Calu3 (cell line): ENCODE measurements at places on chromosomes 5 and 9. TPM values are rescaled to one million over a fixed set of nuclear protein-coding genes. Genes with fewer than 3 reads are reported as not detected.

DNA sequence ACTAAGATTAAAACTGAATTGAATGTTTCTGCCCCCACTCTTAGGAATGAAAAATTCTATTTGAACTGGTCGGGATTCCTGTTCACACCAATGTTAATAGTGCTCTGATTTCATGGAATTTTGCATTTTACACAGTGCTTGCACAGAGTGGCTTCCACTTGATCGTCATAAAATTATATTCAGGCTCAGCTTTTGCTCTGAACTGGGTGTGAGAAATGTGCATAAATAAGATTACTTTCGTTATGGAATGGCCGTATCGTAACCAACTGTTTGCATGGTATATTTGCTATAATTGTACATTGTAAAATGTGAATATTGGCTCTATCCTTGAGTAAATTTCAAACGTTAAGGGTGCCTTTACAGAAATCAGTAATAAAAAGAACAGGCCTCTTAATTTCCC is 240.9 kb downstream of the RFK start:
- H3K4me3 ChIP-seq = no peak overlapping the region
- no peak for DNase-seq

- no peak overlapping the region for H3K27ac ChIP-seq
- no peak overlapping the region for H3K4me3 ChIP-seq
- no peaks in the 10 kb centered on the region for H3K27me3 ChIP-seq
- H3K4me1 ChIP-seq = no peaks in the 10 kb centered on the region
Measured at GRCh38 chr5:138909734-138910133, 34.6 kb upstream of the LRRTM2 start.

DNA sequence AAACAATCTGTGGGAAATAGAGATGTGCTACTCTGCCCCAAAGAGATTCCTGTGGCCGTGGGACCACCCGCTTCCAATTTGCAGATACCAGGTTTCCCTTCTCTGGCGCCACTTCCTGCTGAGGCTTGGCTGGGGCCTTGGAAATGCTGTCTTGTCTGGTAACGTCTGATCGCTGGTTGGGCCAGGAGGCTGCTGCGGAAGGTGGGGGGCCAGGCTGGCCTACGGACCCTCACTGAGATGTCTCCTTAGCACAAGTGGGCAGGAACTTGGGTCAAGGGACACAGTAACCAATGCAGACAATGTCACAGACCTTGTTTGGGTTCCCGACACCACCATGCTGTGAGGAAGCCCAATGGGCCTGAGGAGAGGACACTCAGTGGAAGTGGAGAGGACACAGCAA is 31.7 kb upstream of the IRX4 start:
- no peaks in the 10 kb centered on the region for H3K4me1 ChIP-seq
- peaks cover 33% of the 10 kb centered on the region for H3K27me3 ChIP-seq
- DNase-seq = no peak
- H3K27ac ChIP-seq = no peak overlapping the region
- no peaks in the 10 kb centered on the region for H3K36me3 ChIP-seq
- no peak overlapping the region for H3K4me3 ChIP-seq

DNA sequence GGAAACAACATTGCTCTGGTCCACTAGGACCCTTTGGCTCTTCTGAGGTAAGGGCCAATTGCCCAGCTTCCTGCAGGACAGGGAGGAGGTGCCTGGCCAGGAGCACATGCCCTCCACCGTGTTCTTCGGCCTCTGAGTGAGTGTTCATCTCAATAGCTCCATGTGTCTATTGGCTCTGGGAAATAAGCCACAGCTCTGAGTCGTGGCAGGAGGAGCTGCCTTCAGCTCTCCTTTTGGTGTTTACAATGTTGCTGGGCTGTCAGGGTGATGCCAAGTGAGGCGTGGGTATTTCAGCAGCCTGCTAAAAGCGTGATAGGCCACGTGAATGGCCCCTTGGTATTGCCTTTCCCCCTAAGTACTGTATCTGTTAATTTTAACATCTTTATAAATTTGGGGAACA is 26.6 kb downstream of the GADD45G start:
- no peak for DNase-seq
- H3K36me3 ChIP-seq = no peaks in the 10 kb centered on the region
- no peak overlapping the region for H3K27ac ChIP-seq
- H3K4me3 ChIP-seq = no peak overlapping the region
- peaks cover 59% of the 10 kb centered on the region for H3K27me3 ChIP-seq

DNA sequence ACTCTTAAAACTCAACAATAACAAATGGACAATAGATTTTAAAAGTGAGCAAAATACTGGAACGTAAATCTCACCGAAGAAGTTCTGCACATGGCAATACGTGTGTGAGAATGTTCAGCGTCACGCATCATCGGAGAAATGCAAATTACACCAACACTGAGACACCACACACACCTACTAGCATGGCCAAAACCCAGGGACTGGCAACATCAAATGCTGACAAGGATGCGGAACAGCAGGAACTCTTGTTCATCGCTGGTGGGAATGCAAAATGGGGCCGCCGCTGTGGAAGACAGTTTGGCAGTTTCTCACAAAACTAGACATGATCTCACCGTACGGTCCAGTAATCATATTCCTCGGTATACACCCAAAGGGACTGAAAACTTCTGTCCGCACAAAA is 21.6 kb upstream of the CLPTM1L start:
- no peak for DNase-seq
- H3K27ac ChIP-seq = no peak overlapping the region
- no peak overlapping the region for H3K4me3 ChIP-seq
- H3K36me3 ChIP-seq = no peaks in the 10 kb centered on the region

GRCh38 chr5:1846583-1846982 is 36.1 kb downstream of the IRX4 start:
- H3K4me1 ChIP-seq = no peaks in the 10 kb centered on the region
- no peak overlapping the region for H3K27ac ChIP-seq
- H3K36me3 ChIP-seq = no peaks in the 10 kb centered on the region

DNA sequence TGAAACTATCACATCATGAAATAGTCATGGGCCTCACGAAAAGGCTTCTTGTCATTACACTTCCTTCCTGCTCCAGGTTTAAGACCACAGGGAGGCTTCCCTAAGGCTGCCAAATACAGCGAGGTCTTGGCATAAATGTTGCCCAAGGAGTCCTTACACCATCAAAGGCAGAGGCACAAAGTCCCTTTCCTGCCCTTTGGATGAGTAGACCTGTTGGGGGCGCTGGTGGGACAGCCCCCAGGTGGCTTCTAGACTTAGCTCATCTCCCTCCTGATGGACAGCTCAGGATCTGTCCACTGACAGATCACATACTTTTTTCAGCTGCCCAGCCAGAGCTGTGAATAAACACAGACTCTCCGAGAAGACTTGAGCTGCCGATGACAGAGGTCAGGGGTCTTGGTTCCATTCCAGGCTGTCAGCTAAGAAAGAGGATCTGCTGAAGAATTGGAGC is 15.5 kb upstream of the MEGF9 start:
- H3K27me3 ChIP-seq = peaks cover 13% of the 10 kb centered on the region
- H3K36me3 ChIP-seq = no peaks in the 10 kb centered on the region
- H3K27ac ChIP-seq = no peak overlapping the region
- peaks cover 27% of the 10 kb centered on the region for H3K4me1 ChIP-seq
- DNase-seq = no peak

DNA sequence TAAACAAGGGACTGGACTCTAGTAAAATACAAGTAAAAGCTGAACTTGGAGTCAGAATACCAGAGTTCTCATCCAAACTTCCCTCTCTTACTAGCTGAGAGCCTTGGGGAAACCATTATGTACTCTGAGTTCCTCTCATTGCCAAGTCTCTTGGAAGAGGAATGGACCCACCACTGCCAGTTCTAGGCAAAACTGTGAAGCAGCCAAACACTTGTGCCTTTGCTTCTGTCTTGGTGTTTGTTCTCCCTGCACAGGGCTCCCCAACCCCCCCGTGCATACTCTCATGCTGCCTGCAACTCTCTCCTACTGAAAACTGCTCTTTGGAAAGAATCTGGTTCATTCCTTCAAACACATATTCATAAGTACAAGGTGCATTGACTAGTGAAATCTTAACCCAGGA is 102.6 kb downstream of the PDZD2 start:
- DNase-seq = no peak
- H3K27me3 ChIP-seq = peaks cover 16% of the 10 kb centered on the region
- no peak overlapping the region for H3K27ac ChIP-seq

DNA sequence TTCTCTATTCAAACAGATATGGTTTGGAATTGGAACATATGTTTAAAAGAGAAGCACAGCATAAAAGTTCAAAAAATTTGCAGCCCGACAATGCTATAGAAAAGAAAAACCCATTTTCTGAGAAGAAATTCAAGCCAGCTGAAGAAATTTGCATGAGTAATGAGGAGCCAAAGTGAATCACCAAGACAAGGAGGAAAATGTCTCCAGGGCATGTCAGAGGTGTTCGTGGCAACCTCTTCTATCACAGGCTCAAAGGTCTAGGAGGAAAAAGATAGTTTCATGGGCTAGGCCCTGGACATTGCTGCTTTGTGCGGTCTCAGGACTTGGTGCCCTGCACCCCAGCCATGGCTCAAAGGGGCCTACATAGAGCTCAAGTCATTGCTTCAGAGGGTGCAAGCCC is 134.8 kb upstream of the ADAMTS16 start:
- no peak for DNase-seq
- H3K4me3 ChIP-seq = no peak overlapping the region
- no peaks in the 10 kb centered on the region for H3K36me3 ChIP-seq

DNA sequence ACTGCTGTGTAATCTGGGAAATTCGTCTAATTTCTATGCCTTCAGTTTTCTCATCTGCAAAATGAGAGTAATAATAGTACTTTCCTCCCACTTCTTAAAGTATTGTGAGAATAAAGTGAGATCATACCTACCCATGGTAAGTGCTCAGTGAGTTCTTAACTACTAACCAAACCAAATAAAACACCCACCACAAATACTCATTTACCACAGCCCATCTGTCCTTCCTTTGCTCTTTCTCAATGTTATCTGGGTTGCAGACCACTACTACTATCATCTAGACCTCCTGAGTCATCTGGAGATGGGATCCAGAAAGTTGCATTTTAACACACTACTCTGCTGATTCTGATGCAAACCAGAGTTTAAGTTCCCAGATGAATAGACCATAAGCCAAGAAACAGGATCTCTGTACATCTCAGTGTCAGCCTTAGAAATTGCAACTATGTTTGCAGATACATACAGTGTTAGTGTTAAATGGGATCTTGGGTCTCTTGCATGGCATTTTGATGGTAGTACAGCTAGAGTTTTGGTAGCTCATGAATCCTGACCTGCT is 105.4 kb upstream of the ATP10B start:
- H3K27me3 ChIP-seq = peaks cover under 1% of the 10 kb centered on the region
- no peak overlapping the region for H3K4me3 ChIP-seq
- DNase-seq = no peak
- H3K36me3 ChIP-seq = no peaks in the 10 kb centered on the region

DNA sequence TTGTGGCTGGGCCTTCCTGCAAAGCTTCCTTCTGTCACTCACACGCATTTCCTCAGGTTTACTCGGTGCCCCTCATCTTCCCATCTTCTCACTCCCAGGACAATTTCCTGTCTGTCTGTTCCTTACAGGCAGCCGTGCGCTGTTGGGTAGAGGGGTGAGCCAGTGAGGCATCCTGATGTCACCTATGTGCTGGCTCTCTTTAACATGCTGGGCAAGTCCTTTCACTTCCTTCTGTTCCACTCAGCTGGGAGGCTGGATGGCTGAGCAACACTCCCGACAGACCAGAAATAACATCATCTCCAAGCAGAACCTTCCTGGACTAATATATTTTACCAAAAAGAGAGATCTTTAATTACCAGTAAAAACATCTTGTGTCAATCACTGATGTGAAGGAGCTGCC is 103.0 kb downstream of the HSD17B3 start:
- H3K27ac ChIP-seq = no peak overlapping the region
- peaks cover 6% of the 10 kb centered on the region for H3K36me3 ChIP-seq
- no peak for DNase-seq
- H3K4me1 ChIP-seq = no peaks in the 10 kb centered on the region
- peaks cover 61% of the 10 kb centered on the region for H3K27me3 ChIP-seq

- no peak overlapping the region for H3K4me3 ChIP-seq
- no peak overlapping the region for H3K27ac ChIP-seq
- peaks cover 15% of the 10 kb centered on the region for H3K4me1 ChIP-seq
- H3K36me3 ChIP-seq = no peaks in the 10 kb centered on the region
Measured at GRCh38 chr9:2230362-2230761, 215.2 kb downstream of the SMARCA2 start.

- H3K27ac ChIP-seq = no peak overlapping the region
- no peaks in the 10 kb centered on the region for H3K4me1 ChIP-seq
- H3K36me3 ChIP-seq = no peaks in the 10 kb centered on the region
- H3K27me3 ChIP-seq = peaks cover 82% of the 10 kb centered on the region
- peak; percentile 10 for DNase-seq
Measured at GRCh38 chr9:98709968-98710965, 1.5 kb upstream of the GABBR2 start.

- no peak overlapping the region for H3K4me3 ChIP-seq
- peaks cover 6% of the 10 kb centered on the region for H3K36me3 ChIP-seq
- H3K27ac ChIP-seq = no peak overlapping the region
- DNase-seq = no peak
- peaks cover under 1% of the 10 kb centered on the region for H3K4me1 ChIP-seq
Measured at GRCh38 chr9:33787839-33788238, 7.5 kb upstream of the PRSS3 start.

DNA sequence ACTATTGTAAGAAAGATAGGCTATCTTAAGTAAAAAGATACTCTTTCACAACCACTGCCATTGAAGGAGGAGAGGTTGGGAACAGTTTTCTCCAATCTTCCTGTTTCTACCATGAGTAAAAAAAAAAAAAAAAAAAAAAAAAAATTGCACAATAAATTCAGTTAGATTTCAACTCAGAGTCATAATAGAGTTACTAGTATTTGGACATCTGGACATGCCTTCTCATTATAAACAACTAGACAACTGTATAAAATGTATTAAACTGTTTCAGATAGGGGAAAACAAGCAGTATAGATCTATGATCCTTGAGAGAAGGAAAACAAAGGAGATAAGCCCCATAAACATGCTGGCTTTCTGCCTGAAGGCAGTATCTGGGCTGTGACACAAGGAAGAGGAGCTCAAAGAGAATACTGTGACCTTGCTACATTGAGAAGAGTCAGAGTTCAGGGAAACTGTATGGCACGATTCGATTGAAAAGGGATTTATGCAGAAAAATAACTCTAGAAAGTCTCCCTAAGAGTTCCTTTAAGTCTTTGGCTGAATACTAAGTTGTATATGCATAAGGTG is 249.2 kb upstream of the POU5F2 start:
- H3K4me3 ChIP-seq = no peak overlapping the region
- no peak overlapping the region for H3K27ac ChIP-seq
- no peaks in the 10 kb centered on the region for H3K4me1 ChIP-seq
- H3K36me3 ChIP-seq = no peaks in the 10 kb centered on the region
- DNase-seq = no peak

Gene CTNND2
- total RNA-seq = 19.6 and 23.0 TPM in 2 replicates

Gene DENND4C
- total RNA-seq = 28.5 and 32.2 TPM in 2 replicates

Gene SMIM27
- 4.1 and 4.4 TPM in 2 replicates for total RNA-seq

Gene DIMT1
- 34.4 and 41.1 TPM in 2 replicates for total RNA-seq

Gene PCDHA8
- 1.1 and 1.3 TPM in 2 replicates for total RNA-seq

Gene STK32A
- total RNA-seq = 29.5 and 32.5 TPM in 2 replicates

Gene WDR38
- not detected in 2 replicates for total RNA-seq
